Prostate gland (tissue), 2 donors: ENCODE measurements at places on chromosomes 7 and 10. TPM values are rescaled to one million over a fixed set of nuclear protein-coding genes. Genes with fewer than 3 reads are reported as not detected.

The CDK14 gene
- total RNA-seq = 20.7 TPM

The FGFR2 gene
- total RNA-seq = 78.5 TPM

The EBLN1 gene
- total RNA-seq = 1.8 TPM

The SYT15 gene
- 1.6 TPM for total RNA-seq

The GIMAP4 gene
- total RNA-seq = 6.9 TPM
